ENCODE measurements at places on chromosomes 11 and 22.
A peak's percentile ranks its signal among the peaks of the same experiment; 100 is the strongest.

GRCh38 chr22:22756109-22756508 is 111.7 kb downstream of the GGTLC2 start:
- DNase-seq: peak; percentile 26

DNA sequence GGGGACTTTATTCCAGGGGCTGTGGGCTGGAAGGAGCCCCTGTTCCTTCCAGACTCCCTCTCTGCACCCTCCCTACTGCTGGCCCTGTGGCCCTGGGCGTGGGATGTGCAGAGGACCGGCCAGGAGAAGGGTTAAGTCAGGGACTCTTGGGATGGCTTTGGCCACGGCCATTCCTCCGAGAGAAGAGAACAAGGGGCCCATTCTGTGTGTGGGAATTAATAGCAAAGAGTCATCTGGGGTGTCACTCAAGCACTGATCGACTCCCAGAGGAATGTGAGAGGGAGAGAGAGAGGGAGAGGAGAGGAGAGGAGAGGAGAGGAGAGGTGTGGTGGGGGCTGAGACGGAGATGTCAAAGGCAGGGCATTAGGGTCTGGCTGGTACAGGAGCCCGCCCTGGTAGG is 14.2 kb upstream of the SOX10 start:
- no peak for DNase-seq

DNA sequence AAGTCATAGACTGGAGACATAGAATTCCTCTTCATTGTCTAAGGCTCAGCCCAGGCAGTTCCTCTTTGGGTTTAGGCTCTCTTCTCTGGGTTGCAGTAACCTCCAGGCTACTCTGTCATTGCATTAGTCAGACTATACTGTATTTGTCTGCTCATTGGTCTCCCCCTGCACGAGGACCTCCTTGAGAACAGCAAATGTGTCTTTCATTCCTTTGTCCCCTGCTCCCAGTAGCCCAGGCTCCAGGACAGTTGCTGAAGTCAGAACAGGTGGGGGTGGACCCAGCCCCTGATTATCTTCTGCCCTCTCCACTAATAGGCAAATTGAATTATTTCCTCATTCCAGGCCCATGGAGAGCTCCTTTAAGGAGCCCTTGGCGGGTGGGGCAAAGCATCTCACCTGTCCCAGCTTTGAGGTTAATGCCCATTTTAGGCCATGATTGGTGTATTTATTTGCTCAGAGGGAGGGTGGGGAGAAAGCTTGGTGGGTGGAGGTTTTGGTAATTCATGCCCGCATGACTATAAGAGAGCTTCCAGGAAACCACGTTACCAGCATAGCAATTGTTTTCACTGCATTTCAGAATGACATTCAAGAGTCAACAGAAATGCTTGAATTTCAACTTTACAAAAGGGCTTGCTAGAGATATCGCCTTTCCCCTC is 40.9 kb downstream of the NAV2 start:
- peak; percentile 51 for DNase-seq

DNA sequence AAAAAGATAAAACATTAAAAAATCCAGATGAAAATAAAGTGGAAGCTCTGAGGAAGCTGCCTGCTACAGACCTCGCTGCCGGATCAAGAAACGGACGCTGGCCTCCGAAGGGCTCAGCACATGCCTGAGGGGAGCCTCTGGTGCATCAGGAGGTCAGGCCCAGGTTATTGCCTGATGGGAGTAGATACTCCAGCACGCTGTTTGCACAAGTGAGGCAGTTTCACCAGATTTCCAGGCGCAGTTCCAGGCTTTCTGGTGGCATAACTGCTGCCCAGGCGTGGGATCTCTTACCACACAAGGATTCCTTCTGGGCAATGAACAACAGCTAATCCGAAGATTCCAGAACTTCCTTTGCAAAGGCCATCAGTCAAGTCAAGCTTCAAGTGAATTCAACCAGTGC is 154.2 kb downstream of the MPPED1 start:
- DNase-seq: no peak

GRCh38 chr11:6413791-6414201 is 5.1 kb downstream of the APBB1 start:
- no peak for DNase-seq

GRCh38 chr11:29336727-29337575 is 679.9 kb downstream of the KCNA4 start:
- no peak for DNase-seq

- DNase-seq: no peak
Measured at GRCh38 chr11:66258473-66258893, 10.0 kb upstream of the RAB1B start.

DNA sequence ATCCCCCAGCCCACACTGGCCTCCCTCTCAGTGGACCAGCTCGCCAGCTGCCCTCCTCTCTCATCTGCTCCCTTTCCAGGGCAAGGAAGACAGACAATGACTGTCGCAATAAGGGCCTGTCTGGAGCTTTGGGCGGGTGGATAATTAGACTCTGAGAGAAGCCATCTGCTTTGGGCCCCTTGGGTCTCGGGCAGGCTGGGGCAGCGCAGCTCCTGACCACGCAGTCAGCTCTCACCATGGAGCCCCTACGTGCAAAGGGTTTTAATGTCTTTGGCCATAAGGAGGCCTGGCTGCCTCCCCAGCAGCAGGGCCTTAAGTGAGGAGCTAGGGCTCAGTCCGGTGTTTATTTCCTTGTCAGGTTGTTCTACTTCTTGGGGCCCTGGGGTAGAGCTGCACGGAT is 153.9 kb downstream of the CHST1 start:
- DNase-seq: no peak

DNA sequence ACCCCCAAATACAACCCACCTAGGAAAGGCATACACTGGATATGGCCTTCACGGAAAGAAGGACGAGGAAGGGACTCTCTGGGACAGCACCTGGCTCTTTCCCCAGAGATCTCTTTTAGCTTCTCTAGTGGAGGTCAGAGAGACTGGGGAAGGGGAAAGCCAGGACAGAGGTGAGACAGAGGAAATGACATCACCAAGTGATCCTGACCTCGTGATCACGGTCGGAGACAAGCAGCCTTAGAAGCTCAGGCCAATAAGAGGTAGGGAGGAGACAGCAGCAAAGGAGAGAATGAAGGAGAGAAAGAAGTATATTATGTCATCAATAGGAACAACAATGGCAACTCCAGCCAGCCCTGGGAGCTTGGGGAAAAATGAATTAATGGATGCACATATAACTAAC is 15.4 kb upstream of the TMPRSS13 start:
- no peak for DNase-seq

- no peak for DNase-seq
Measured at GRCh38 chr11:106449763-106450162, 372.3 kb downstream of the AASDHPPT start.

DNA sequence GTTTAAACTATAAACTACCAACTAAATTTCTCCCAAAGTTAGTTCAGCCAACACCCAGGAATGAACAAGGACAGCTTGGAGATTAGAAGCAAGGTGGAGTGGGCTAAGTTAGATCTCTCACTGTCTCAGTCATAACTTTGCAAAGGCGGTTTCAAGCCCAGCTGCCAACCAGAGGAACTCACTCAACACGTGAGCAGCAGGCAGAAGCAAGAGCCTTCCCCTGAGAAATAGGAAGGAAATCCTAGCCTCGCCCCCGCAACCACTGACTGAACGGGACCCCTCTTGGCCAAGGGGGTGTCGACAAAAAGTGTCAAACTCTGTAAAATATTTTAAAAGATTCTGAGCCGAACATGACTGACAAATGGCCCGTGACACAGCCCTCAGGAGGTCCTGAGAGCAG is 4.4 kb upstream of the KRTAP5-9 start:
- DNase-seq: no peak

GRCh38 chr11:30560206-30561106 is 25.7 kb downstream of the MPPED2 start:
- peak; percentile 47 for DNase-seq
